ENCODE measurements at places on chromosomes 1 and 21.

DNA sequence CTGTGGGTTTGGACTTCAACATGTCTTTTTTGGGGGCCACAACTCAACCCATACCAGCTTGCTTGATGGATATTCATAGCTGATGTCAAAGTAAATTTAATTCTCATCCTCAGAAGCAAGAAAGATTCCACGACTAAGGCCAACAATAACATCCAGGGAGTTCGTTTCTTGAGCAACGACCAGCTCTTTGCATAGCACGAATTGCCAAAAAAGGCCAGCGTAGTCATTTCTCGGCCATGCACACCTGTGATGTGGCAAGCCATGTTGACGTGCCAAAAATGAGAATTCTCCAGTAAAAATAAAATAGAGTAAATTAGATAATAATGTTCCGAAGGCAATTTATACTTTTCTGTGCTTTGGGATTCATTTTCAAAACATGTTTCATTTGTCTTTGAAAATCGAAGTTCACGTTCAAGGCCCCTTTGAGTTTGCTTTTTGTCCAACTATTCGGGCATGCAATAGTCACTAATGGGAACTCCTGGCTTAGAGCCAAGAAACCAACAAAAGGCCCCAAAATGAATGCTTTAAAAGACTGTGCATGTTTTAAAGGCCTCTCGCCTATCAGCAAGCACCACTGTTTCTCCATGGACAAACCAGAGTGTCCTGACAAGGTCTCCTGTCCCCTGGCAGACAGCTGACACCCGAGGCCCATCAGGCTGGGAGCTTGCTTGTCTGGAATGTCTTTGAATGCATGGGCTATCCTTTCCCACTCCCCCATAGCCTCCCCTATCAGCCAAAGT is 14.4 kb upstream of the IGSF5 start:
- no peak for DNase-seq

GRCh38 chr21:28445141-28445830 is 547.4 kb downstream of the LTN1 start:
- no peak for DNase-seq

DNA sequence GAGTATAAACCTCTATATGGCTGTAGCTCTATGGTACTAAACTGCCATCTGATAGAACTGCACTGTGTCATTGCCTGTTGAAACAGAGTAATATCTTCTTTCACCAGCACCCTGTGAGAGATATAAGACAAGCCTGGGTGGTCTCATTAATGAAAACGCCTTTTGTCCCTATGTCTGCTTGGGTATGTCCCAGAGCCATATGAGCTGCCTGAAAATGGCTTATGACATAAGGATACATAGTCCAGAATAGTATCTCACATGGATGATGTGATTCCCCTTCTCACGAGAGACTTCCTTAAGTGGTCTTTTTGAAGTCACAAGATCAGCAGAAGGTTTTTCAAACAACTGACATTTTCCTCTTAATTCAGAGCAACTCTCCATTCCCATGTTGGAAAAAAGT is 7.3 kb upstream of the TMCC2 start:
- DNase-seq = no peak

DNA sequence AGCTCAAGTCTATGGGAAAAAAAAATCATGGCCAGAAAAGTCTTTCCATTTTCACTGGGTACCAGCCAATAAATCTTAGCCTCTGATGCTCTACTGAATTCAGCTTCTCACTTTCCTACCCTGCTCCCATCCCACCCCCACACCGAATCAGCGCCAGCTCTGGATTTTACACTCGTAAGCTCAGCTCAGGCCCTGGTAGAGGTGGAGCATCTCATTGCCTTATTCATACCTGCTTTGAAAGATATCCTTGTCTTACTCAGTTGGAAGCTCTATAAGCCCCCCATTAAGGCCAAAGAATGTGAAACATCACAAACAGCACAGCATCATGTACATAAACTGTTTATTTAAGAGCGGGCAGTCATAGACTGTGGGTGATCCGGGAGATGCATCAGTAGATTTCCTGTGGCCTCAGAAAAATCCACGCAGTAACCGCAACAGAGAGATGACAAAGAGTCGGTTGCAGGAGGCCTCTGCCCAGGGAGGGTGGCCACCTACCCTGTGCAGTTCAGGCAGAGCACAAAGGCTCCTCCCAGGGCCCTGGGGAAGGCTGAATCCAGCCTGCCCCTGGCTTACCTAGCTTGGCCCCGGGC is 36.4 kb upstream of the ETS2 start:
- no peak for DNase-seq

DNA sequence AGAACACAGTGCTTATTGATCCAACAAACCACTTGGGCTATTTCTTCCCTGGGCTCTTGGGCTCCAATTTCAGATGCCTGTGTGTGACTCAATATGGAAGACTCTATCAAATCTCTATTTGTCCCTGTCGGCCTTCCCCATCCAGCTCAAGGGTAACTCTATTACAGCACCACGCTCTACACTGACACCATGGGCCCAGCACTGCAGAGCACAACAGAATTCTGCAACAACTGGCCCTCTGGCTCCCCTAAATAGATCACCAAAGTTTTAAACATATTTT is 51.7 kb downstream of the CAPZB start:
- DNase-seq = no peak

DNA sequence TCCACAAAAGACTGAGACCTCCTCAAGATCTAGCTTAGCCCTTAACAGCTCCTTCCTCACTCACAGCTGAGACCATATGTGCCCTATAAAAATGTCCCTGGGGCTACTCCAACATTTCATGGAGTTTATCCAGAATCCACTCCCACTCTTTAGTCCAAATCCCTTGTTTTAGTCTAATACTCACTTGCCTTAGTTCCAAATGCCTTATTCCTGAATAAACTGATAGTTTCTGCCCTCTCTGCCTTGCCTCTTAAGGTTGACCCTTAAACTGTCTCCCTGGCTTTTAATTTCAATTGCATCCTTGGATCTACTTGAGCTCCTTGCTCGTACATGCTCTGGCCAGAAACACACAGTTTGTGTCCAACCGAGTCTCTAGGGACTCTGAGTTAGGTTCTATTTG is 47.3 kb upstream of the LYPLAL1 start:
- DNase-seq = no peak

DNA sequence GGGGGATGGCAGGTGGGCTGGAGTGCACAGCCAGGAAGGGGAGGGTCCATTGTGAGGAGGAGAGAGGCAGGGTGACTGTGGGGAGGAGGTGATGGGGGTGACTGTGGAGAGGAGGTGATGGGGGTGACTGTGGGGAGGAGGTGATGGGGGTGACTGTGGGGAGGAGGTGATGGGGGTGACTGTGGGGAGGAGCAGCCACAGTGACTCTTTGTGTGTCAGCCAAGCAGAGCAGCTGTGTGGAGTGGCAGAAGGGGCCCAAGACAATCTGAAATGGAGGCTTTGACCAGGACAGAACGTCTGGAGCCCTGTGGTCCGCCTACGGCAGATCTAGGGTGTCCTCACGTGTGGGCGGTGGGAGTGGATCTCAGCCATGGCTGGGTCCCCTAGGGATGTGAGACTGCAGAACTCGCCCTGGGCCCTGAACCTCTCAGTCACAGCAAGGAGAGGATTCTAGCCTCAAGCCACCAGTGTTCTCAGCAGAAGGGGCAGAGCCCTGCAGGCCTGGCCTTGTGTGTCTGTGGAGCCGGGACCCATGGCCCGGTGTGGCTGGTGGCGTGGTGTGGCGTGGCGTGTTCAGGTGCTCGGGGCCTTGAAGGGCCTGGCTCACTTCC is 81.5 kb downstream of the OBSCN start:
- DNase-seq = no peak

- DNase-seq = no peak
Observed at GRCh38 chr1:204623365-204623893, 62.1 kb downstream of the LRRN2 start.

DNA sequence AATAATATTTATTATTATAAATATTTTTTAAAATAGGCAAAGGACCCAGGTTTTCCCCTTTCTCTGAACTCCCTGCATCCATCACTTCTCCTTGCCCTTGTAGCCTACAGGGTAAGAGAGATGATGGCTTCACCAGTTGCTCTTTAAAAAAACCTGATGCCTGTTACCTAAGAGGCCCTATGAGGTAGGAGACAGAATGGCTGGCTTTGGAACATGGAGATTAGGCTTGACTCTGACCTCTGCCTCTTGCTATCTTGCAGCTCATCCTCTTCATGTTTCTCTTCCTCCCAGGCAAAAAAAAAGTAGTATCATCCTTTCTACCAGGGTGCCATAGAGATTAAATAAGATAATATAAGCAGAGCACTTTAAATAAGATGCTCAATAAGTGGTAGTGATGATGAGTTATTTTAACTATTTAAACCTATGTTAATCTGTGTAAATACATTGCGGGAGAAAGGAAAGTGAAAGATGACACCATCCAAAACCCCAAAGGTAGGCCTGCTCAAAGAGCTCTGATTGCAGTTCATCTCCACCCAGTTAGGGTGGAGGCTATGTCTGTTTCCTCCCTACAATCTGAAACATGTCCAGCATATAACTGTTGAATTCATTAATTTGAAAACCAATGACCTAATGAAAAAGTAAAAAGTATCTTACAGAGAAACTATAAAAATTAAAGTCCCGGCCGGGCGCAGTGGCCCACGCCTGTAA is 51.8 kb downstream of the RGS2 start:
- no peak for DNase-seq

GRCh38 chr1:14624941-14625340 is 26.5 kb downstream of the KAZN start:
- DNase-seq = no peak

- no peak for DNase-seq
Observed at GRCh38 chr1:36419569-36419968, 21.9 kb upstream of the LSM10 start.
